ENCODE measurements at places on chromosomes 7 and 10. TPM values are rescaled to one million over a fixed set of nuclear protein-coding genes. Genes with fewer than 3 reads are reported as not detected.

The CPA4 gene
- polyA plus RNA-seq, result 243 TPM

The CYREN gene
- polyA plus RNA-seq, result 60.6 TPM

The SGMS1 gene
- polyA plus RNA-seq, result 7.7 TPM

The XRCC2 gene
- 3.4 TPM for polyA plus RNA-seq

The SFTPA1 gene
- not detected for polyA plus RNA-seq

The BAZ1B gene
- 19.7 TPM for polyA plus RNA-seq

The ELN gene
- polyA plus RNA-seq, result 8.9 TPM

The RARRES2 gene
- polyA plus RNA-seq, result 0.26 TPM

The LEP gene
- polyA plus RNA-seq, result not detected

The AHR gene
- polyA plus RNA-seq, result 0.13 TPM

The MYH16 gene
- 0.41 TPM for polyA plus RNA-seq

The FGF8 gene
- 0.34 TPM for polyA plus RNA-seq

The C10orf53 gene
- polyA plus RNA-seq, result not detected

The SAP25 gene
- polyA plus RNA-seq, result 1.0 TPM

The PRKAG2 gene
- polyA plus RNA-seq, result 51.6 TPM

The UROS gene
- polyA plus RNA-seq, result 51.2 TPM

The GSTO1 gene
- polyA plus RNA-seq, result 114 TPM

The PRKAR2B gene
- 19.3 TPM for polyA plus RNA-seq

The LIPM gene
- not detected for polyA plus RNA-seq

The MUC3A gene
- 0.03 TPM for polyA plus RNA-seq

The MUC12 gene
- polyA plus RNA-seq, result not detected

The EMX2 gene
- polyA plus RNA-seq, result not detected

The ADCY1 gene
- polyA plus RNA-seq, result 0.54 TPM

The KCNMA1 gene
- 107 TPM for polyA plus RNA-seq

The PFKP gene
- 143 TPM for polyA plus RNA-seq

The GPAM gene
- 2.1 TPM for polyA plus RNA-seq

The GALNT17 gene
- polyA plus RNA-seq, result not detected

The CLCN1 gene
- polyA plus RNA-seq, result 0.12 TPM

All from SK-N-SH (cell line).